ENCODE measurements at places on chromosomes 5 and 9. TPM values are rescaled to one million over a fixed set of nuclear protein-coding genes. Genes with fewer than 3 reads are reported as not detected.

ZNF618 gene
- total RNA-seq = 19.8 TPM

DNA sequence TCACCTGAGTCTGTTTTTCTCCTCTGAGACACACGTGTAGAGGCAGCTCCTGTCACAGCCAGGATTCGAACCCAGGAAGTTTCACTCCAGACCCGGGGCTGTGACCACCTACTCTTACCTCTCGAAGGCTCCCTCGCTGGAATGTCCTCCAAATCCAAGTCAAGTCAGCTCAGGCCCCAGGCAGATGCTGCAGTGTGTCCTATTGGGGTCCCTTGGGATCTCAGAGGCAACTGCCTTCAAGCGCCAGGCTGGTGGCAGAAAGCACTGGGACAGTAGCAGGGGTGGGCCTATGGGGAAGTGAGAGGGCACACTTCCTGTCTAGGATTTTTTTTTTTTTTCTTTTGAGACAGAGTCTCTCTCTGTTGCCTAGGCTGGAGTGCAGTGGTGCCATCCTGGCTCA, 762 bp upstream of the ST6GALNAC4 start:
- no peak for DNase-seq

- no peak for DNase-seq
These were observed 111.7 kb upstream of the MRPS30 start for GRCh38 chr5:44697025-44697424.

DNA sequence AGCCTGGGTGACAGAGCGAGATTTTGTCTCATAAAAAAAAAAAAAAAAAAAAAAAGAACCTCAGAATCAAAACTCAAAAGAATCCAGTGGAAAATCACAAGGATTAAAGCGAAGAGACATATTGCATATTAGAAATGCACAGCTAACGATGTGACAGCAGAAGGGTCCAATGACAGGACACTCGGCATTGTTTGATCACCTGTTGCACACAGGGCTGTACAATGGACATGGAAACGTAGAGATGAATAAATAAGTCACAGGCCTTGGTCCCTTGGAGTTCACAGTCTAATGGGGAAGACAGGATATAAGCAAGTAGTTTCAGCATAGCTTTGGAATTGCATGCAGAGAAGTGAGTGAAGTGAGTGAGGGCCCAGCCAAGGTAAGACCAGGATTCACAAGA, 25.9 kb upstream of the PIK3R1 start:
- DNase-seq = no peak

DNA sequence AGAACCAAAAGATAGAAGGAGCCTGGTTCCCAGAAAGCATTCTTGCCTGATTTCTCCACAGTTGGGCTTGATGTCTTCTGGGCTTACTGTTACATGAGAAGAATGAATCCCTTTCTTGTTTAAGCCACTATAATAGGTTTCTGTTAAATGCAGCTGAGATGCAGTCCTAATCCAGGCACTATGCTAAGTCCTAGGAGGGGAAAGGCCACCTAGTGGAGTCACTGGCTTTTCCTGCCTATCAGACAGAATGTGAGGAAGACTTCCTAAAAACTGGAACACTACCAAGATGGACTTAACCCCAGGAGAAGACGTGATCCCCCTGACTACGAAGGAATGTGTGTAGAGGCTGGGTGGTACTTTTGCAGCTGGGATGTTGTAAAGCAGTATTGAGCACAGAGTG, 34.3 kb upstream of the FSD1L start:
- peak; percentile 62 for DNase-seq

OR13C9 gene
- not detected for total RNA-seq

GRCh38 chr5:16856531-16856930, 79.6 kb downstream of the MYO10 start:
- DNase-seq = no peak

DNA sequence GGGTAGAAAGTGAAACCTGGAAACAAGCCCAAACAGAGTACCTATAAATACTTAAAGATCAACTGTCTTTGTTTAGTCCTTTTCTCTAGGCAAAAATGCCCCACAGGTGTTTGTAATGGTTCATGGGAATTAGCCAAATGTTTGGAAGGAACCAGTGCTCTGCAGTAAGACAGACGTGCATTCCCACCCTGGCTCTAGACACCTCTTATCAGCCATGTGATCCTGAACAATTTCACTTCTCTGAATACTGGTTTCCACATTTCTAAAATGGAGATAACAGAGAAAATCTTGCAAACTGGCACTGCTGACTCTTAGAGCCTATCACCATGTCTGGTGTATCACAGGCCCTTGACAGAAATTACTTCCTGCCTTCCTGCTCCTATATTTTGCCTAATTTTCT, 30.0 kb downstream of the GLIS3 start:
- no peak for DNase-seq

AQP7 gene
- total RNA-seq = 3.9 TPM

DNA sequence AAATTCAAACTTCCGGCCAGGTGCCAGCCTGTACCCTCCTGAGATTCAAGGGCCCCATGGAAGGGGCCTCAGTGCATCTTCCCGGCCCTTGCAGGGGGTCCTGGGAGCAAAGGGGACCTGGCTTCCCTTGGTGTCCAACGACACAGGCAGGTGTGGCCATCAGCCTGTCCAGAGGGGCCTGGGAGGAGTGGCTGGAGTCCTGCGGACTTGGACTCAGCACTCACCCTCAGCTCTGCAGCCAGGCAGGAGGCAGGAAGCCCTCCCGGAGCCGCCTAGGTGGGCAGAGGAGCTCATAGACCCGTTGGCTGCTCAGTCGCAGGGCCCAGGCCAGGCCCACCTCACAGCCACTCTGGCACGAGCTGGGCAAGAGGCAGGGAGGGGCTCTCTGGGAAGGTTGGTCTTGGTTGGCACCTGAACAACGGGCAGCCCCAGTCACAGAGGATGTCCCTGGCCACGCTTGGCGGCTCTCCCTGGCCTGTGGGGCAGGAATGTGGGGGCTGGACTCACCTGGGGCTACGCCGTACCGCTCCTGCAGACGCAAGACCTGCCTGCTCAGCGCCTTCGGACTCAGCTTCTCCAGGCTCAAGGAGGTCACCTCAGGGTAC, 53.8 kb upstream of the NRARP start:
- DNase-seq = no peak

ASPN gene
- 2.9 TPM for total RNA-seq

KCNMB1 gene
- total RNA-seq = 14.7 TPM

GRCh38 chr5:133775584-133776304, 163.4 kb upstream of the FSTL4 start:
- DNase-seq = no peak
